ENCODE measurements at places on chromosomes 16 and 17.

GRCh38 chr16:69542974-69543373 lies 22.8 kb upstream of the NFAT5 start:
- DNase-seq, result no peak

GRCh38 chr16:64394061-64394460 lies 727.8 kb downstream of the CDH11 start:
- DNase-seq, result no peak

- no peak for DNase-seq
These were observed 247.8 kb upstream of the ERCC4 start for GRCh38 chr16:13672196-13672595.

GRCh38 chr16:66483689-66484452 lies 56.8 kb downstream of the BEAN1 start:
- DNase-seq, result peak; percentile 89

DNA sequence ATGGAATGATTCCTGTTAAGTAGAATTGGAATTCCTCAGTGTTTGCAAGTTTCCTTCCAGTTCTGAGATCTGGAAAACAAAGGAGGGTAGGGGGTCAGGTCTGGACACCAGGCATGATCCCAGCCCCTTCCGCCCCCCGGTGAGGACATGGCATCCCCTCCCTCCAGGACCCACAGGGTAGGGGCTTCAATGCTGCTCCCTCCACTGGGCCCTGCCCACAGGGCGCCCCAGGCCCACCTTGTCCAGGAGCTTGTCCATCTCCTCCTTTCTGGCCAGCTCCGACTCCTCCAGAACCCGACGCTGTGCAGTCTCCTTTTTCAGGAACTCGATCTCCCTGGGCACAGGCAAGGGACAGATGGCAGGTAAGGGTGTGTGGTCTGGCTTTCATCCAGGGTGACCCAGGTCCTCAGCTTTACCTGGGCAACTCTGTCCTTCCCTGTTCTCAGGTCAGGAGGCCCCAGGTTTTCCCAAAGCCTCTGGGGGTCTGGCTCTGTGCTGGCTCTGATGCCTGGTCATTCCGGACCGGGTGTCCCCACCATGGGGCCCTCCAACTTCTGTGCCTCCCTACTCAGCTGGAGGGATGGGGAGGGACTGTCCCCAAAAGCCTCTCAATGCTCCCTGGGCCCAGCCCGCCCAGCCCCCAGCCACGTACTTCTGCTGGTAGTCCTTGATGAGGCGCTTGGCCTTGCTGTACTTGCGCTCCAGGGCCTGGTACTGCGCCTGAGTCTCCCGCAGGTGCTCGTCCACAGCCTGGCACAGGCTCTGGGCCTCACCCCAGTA lies 5.5 kb upstream of the SAMD14 start:
- DNase-seq, result no peak

GRCh38 chr17:6422654-6423241 lies 12.2 kb downstream of the AIPL1 start:
- no peak for DNase-seq

GRCh38 chr17:83200231-83200699 lies 120.9 kb downstream of the METRNL start:
- peak; percentile 82 for DNase-seq

GRCh38 chr16:12204601-12205000 lies 228.1 kb downstream of the SNX29 start:
- no peak for DNase-seq

DNA sequence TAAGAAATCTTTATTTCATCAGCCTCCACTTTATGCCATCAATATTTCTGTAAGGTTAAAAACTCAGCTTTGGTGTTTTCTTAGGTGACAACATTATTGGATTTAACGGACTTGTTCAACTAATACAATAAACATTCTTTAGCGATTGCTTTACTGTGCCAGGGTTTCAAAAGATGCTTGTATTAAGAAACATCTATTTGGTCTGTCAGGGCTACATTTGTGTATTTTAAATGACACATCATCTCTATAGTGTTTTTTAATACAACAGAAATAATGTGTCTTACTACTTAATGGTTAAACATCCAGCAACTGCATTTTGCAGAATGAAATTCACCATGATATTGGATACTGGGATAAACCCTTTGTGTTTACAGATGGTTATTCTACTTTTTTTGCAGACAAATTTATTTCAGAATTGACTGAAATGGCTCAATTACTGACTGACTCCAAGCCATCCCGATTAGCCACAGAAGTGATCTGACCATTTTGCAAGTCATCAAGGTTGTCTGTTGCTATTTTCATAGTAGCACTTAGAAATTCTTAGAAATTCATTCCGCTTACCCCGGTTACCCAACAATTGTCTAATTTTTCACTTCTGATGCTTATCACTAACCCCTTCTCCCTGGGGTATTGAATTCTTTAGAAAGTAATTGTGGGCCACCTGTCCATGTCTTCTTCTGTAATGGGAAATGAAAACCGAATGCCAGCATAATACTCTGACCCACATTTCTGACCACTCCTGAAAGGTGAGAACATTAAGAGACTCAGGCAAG lies 63.7 kb downstream of the HS3ST3A1 start:
- DNase-seq, result no peak

- no peak for DNase-seq
These were observed 36.7 kb upstream of the ABR start for GRCh38 chr17:1216217-1217088.

DNA sequence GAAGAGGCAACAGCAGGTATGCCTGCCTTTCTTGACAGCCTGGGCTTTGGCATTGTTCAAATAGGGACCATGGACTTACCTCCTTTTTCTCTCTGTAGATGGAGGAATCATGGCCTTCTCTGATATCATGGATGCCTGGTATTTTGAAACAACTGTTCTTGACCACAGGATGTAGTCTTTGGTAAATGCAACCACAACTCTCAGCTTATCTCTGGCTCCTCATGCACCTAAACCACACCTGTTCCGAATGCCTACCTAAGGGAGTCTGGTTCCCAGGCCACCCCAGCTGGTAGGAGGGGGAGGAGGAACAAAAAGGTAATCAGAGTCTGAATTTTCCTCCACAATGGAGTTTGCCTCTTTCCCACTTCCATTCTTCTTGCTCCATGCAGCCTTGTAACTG lies 18.8 kb downstream of the CDK5RAP3 start:
- no peak for DNase-seq

GRCh38 chr17:65020284-65020683 lies 36.3 kb downstream of the GNA13 start:
- no peak for DNase-seq

GRCh38 chr16:64926476-64926875 lies 195.4 kb downstream of the CDH11 start:
- no peak for DNase-seq

DNA sequence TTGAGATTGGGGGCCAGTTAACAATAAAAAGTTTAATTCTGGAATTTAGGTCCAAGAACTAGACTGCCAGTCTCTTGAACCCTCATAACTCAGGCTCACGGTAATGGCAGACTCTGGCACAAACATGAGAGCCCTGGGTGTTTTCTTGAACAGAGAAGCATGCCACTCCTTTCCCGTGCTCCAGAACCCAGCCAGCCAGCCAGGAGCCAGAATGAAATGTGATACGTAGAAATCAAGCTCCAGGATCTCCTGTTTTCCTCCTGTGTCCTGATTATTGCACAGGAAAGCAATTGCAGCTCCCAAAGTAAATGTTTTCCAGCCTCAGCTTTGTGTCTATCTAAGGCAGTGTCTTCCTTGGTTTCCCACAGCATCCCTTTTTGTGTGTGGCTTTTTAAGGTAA lies 46.2 kb upstream of the NOL11 start:
- no peak for DNase-seq

DNA sequence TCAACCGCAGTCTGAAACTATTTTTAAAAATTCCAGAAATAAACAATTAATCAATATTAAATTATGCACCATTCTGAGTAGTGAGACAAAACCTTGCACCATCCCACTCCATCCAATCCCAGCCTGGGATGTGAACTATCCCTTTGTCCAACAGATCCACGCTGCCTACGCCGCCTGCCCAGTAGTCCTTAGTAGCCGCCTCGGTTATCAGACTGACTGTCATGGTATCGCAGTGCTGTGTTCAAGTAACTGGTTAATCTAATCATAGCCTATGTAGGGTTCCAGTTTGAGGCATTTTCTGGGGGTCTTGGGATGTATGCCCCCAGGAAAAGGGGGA lies 437.7 kb downstream of the HS3ST3B1 start:
- no peak for DNase-seq

DNA sequence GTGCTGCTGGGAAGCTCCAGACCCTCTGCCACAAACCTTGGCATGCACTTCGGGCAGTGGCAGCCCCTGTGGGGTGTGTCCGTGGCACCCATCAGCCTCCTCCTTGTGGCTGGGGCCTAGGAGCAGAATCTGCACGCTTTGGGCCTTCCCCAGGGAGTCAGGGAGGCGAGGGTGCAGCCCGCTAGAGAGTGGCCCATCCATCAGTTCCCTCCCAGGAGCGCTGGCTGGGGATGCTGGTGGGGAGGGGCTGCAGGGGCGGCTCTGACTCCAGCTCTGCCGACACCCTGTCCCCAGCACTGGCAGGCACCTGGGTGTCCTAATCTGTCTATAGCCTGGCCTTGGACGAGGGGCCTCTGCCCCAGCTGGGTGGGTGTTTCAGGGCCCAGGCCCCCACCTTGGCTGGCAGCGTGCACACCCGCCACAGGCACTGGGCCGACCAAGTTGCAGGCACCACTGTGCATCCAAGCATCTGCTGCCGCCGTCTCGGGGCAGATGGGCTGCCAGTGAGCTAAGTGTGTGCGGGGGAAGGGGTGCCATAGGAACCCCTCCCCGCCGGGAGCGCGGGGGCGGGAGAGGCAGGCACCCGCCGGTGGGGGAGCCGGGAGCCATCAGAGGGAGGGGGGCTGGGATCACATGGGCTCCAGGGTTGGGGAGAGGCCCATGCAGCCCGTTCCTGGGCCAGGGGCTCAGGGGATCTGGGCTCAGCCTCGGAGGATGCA lies 30.2 kb downstream of the ENDOV start:
- no peak for DNase-seq

DNA sequence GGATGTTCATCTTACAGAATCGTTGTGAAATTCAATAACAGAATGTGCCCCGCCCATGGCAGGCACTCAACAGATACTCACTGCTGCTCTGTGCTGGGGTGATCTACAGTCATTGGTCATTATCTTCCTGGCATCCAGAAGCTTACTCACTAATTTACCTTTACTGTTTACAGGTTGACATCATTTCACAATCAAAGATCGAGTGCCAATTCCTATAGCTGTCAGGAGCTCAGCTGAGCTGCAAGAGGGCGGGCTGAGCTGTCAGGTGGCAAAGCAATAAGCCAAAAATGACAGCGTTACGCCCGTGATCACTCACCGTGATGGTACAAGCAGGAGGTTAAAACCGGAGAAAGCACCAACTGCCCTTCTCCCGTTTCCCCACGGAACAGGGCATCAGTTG lies 51.2 kb downstream of the LITAF start:
- DNase-seq, result no peak

All from activated CD8-positive, alpha-beta memory T cell treated with anti-CD3 and anti-CD28 coated beads for 24 hours (primary cell).